Astrocyte (in vitro differentiated cells and primary cell): ENCODE measurements at places on chromosomes 2 and 18. TPM values are rescaled to one million over a fixed set of nuclear protein-coding genes. Genes with fewer than 3 reads are reported as not detected.

The PTH2R gene
- total RNA-seq: not detected in 2 replicates

The UGT1A3 gene
- total RNA-seq: not detected in 2 replicates

DNA sequence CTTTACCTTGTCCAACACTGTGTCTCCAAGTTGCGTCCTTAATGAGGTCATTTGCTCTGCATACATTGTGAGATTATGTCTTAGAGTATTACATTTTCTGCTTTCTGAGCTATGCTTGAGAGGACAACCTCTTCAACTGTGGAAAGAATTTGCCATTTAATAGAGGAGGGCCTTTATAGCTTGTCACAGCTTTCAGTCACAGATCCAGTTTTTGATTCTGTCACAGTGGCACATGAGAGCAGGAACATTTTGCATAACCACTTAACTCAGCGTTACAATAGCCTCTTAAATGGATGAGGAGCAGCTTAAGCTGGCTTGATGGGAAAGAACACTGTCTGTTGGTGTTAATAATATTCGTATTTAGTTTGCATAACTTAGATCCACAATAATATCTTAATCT lies 63.0 kb downstream of the RHBDD1 start:
- no peak for DNase-seq

DNA sequence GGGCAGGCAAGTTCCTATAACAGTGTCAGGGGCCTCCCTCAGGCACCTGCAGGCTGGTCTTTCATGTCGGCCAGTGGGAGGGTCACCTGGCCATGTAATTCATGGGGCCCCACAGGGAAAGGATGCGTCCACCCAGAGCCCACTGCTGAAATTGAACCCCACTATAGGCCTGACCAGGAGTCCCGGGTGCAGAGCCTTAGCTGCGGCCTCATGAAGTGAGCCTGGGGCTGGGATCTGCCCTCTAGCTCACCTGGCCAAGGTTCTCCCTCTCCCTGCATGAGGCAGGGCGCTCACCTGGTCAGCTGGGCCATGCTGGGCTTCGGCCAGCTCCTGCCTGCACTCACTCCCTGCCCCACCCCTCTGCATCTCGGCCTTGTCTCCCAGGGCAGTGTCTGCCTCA lies 41.1 kb downstream of the C1QL2 start:
- DNase-seq: no peak

GRCh38 chr2:33681364-33681757 lies 82.3 kb upstream of the FAM98A start:
- peak; percentile 8 for DNase-seq

GRCh38 chr2:85717308-85718008 lies 23.3 kb downstream of the GNLY start:
- peak; percentile 31 for DNase-seq

- no peak for DNase-seq
Measured at GRCh38 chr18:70576276-70577022, 287.6 kb downstream of the SOCS6 start.

GRCh38 chr2:190466819-190467446 lies 58.8 kb downstream of the MFSD6 start:
- DNase-seq: no peak

DNA sequence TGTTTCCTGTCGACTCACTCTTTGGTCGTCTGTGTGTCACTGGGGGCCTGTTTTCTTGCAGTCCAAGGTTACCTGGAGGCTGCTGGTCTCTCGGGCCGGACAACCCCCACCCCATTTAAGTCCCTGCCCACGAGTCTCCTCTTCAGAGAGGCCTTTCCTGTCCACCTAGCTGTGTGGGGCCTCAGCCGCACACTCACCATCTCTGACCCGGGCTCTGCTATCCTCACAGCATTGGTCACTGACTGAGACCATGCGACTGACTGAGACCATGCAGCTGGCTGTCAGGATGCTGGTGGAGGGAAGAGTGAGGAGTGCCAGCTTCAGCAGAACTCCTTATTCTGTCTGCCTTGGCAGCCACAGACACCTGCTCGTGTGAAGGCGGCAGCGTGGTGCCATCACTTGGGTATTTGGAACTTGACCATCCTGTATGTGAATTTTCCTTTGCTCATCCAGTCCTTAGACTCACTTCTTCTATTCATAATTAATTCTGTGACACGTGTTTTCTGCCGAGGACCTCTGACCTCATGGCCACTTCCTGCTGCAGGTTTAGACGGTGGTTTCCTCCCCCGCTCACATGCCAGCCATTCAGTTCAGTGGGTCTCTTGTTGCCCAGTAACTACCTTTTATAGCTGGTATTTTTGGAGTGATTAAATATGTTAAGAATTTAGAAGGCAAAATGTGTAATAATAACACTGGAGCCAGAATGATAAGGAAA lies 47.5 kb upstream of the ASB1 start:
- DNase-seq: peak; percentile 88

DNA sequence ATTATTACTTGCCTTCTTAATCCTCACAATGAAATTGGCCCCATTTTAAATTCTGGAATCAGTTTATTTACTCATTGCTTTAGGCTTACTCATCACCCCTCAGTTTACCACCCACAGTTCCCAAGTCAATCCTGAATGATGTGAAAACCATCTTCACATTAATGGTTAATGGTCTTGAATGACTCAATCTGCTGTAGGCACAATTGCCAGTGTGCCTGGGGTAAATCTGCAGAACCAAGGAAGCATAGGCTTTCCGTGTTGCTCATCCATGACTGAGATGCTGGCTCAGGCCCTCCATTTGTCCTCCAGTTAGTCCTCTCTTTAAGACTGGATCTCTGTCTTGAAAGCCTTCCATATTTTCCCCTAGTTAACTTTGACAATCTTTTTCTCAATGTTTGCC lies 164.5 kb downstream of the PMAIP1 start:
- DNase-seq: peak; percentile 15
